ENCODE measurements at places on chromosomes 5 and 9.

GRCh38 chr5:112921026-112921832 lies 798 bp downstream of the REEP5 start:
- DNase-seq, result peak; percentile 66

DNA sequence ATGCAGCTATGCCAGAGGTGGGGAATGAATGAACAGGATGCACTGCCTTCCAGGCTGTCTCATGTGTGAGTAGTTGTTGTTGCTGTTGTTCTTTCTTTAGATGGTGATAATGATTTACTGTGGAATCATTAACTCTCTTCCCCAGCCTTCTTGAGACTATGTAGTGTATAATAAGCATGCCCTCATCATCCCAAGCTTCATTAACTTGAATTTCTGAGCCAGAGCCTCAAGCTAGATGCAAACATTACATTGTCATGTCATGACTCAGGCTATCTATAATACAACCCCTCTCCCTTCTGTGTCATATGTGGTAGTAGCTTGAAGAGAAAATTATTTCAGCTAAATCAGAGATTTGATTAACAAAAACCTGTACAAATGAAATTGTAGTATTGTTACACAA lies 10.0 kb upstream of the ADAMTSL1 start:
- DNase-seq, result peak; percentile 42

DNA sequence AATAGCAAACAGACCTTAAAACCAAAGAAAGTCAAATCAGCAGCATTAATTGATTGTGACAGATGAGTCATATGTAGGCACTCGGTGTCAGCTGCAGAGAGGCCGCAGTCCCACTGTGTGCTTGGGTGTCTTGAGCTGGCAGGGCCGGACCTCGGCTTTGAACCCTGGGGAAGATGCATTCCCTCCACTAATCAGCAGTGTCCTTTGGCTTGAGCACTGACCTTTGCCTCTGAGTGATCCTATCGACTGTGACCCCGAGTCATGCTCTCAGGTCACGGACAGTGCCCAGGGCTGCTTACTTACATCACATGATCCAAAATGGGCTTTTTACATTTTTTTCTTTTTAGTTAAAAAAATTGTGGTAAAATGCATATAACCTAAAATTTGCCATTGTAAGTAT lies 188.7 kb downstream of the GADD45G start:
- no peak for DNase-seq

GRCh38 chr9:69500896-69501295 lies 171.3 kb downstream of the APBA1 start:
- no peak for DNase-seq

DNA sequence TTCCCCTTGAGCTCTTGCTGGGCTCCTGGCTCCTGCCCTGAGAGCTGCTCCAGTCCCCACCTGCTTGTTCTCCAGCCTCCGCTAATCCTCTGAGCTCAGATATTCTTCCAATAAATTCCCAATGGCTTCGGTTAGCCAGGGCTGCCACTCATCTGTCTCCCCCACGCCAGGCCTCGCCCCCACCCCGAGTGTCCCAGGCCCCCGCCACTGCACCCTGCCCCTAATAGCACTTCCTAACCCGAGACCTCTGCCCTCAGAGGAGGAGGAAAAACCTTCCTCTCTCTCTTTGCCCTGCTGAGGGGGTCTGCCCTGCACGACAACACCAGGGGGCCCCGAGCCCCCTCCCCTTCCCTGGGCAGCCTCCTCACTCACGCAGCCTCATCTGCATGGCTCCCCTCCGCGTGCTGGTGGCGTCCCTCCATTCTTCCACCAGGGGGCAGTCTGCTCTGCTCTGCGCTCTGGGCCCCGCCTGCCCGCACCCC lies 5.4 kb upstream of the LCN15 start:
- DNase-seq, result no peak

DNA sequence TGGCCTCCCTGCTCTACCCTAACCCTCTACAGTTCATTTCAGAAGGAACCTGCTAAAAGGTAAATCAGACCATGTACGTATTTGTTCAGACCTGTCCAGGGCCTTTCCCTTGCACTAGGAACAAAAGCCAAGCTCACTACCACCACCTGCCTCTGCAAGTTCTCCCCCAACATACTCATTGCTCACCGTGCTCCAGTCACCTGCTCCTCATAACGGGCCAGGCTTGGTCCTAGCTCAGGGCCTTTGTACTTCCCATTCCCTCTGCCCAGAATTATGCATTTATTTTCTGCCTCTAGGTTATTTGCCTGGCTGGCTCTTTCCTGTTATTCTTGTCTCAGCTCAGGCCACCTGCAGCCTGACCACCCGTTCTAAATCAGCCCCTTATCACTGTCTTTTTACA lies 4.8 kb upstream of the FGF1 start:
- DNase-seq, result peak; percentile 68

- peak; percentile 48 for DNase-seq
Observed at GRCh38 chr5:163760498-163760897, 255.1 kb downstream of the MAT2B start.

GRCh38 chr9:34793428-34793827 lies 83.5 kb upstream of the CCL21 start:
- no peak for DNase-seq

GRCh38 chr5:132226516-132227234 lies 978 bp downstream of the P4HA2 start:
- no peak for DNase-seq

DNA sequence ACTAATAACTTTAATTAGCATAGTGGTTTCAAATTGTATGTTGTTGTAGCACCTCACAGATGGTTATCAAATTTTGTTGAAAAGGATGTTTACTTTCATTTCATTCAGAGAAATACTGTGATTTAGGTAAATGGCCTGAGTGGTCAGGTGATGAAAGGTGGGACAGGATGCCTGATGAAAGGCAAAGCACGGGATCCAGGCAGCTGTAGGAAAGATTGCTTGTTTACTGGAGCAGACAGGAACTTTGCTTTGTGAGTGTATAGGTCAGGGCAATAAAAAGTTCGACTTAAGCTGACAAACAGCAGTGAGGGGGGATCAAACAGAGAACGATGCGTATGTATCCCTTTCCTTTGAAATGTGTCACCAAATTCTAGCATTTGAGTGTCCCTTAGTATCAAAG lies 19.0 kb downstream of the KIAA1958 start:
- no peak for DNase-seq

DNA sequence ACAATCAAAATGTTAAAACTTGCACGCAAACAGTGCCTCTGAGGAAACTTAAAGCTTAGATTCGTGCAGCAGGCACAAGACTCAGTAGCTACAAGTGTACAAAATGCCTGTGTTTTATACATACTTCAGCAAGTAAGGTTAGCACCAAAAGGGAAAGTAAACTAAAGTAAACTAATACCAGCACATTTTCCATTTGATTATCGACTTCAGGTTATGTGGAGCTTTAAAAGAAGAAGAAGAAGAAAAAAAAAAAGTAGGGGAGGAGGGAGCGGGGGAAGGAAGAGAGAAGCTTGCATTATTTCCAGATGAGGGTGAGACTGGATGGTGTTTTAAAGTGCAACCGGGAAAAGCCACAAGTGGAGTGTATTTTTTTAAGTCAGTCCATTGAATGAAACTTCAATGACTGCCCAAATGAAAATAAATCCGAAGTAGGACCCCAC lies 596 bp upstream of the ADAMTS6 start:
- DNase-seq, result peak; percentile 45

DNA sequence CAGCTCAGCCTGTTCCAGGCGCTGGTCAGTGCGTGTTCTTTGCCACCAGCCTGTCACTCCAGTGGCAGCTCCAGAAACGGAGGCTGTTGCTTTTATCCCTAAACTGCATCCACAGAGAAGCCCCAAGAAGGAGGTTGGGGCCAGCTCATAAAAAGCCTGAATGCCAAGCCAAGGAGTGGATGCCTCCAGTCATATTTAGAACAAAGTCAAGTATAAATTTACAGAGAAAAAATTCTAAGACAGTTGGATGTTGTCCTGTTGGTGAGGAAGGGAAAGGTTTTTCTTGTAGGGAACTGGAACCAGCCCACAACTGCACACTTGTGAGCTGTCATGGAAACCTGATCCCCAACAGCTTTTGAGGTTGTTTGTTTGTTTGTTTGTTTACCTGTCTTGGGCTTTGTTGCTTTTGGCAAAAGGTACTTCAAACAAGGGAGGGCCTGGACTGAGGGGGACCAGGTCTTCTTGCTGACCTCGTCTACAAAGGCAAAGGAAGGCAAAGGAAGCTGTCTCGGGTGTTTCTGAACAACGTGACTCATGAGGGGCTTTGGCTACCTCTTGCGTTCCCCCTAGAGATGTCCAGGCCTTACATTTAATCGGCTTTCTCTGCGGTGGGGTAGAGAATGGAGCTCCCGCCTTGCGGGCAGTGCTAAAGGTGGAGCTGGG lies 36.7 kb downstream of the OLFML2A start:
- peak; percentile 24 for DNase-seq

- DNase-seq, result no peak
Observed at GRCh38 chr5:107813559-107813958, 142.8 kb upstream of the EFNA5 start.

- no peak for DNase-seq
Observed at GRCh38 chr5:176535101-176535663, 2.0 kb downstream of the RNF44 start.

DNA sequence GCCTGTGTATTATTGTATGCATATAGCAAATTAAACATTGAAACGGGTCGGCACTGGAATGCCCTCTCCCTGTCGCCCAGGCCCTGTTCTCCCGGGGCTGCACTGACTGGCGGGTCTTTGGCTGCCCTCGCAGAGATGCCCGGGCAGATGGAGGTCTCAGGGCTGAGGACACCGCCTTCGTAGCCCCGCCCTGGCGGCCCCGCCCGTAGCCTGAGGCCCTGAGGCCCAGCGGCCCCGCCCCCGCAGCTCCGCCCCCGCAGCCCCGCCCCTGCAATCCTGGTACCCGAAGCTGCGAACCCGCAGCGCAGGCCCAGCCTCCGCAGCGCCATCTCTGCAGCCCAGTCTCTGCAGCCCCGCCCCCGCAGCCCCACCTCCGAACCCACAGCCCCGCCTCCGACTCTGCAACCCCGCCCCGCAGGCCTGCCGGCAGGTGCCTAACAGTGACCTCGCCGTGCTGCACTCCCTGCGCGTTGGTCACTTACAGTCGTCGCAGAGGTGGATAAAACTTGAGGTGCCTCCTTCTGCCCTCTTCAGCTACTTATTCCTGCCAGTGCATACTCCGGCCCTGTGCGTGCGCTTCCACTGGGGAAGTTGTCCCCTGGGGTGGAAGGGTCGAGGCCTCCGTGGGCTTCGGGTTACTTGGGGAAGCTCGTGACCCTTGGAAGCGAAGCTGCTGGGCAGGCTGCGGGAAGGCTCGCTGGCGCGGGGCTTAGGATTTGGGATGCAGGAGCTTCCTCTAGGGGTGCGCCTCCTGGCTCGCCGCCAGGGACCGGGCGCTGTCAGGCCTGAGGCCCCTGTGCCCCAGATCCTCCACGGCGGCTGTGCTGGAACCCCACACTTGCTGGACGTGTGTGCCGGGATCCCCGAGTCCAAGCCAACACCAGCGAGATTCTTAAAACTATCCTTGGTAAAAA lies 72.3 kb downstream of the ICE1 start:
- peak; percentile 17 for DNase-seq

DNA sequence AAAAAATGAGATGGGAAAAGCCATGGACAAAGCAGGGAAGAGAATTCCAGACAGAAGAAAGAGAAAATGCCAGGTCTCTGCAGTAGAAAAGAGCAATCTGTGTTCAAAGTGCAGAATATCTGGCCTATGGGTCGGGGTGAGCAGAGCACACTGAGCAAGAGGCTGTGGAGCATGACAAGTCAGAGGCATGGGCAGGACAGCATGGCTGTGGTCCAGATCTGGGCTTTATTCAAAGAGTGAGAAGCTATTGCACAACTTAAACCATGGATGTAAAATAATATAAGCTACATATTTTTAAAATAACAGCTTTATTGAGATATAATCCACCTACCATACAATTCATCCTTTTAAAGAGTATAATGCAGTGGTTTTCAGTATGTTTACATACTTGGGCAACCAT lies 133.1 kb upstream of the SPDL1 start:
- peak; percentile 8 for DNase-seq

DNA sequence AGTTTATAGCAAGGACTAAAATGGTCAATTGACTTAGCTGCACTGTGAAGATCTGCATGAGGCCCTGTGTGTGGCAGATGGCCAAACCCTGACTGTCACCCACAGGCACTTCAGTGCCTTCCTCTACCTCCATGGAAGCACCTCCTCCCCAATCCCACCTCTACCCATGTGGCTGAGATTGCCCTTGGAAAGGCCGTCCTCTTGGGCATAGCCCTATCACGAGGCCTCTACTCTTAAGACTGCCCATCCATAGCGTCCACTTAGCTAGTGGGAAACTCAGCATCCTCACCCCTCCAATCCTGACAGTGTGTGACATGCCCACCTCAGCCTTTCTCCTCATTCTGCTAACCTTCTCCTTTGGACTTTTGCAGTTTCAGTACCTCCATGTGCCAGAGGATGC lies 510.2 kb downstream of the BNC2 start:
- no peak for DNase-seq

DNA sequence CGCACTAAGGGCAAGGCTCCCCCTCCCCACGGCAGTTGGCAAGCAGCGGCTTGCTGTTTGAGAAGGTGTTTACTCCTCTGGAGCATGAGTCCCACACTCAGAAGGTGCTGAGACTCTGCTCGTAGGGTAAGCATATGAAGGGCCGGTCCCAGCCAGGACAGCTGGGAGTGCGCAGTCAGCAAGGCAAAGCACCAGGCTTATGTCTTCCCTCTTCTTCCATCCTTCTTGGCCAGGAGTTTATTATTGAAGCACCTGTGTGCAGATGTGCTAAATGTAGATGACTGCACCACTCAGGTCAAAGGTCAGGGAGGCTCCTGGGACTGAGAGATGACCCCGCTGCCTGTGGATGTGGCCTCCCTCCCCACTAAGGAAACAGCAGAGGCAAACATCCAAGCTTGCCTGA lies 27.0 kb upstream of the CDKN2AIPNL start:
- DNase-seq, result no peak

- DNase-seq, result peak; percentile 2
Observed at GRCh38 chr9:13568841-13569601, 289.5 kb upstream of the MPDZ start.

- peak; percentile 24 for DNase-seq
Observed at GRCh38 chr9:38621434-38622287, 1.3 kb upstream of the ANKRD18A start.

- no peak for DNase-seq
Observed at GRCh38 chr5:55613112-55613868, 78.5 kb upstream of the PLPP1 start.

- no peak for DNase-seq
Observed at GRCh38 chr5:36222620-36223019, 19.1 kb downstream of the NADK2 start.

DNA sequence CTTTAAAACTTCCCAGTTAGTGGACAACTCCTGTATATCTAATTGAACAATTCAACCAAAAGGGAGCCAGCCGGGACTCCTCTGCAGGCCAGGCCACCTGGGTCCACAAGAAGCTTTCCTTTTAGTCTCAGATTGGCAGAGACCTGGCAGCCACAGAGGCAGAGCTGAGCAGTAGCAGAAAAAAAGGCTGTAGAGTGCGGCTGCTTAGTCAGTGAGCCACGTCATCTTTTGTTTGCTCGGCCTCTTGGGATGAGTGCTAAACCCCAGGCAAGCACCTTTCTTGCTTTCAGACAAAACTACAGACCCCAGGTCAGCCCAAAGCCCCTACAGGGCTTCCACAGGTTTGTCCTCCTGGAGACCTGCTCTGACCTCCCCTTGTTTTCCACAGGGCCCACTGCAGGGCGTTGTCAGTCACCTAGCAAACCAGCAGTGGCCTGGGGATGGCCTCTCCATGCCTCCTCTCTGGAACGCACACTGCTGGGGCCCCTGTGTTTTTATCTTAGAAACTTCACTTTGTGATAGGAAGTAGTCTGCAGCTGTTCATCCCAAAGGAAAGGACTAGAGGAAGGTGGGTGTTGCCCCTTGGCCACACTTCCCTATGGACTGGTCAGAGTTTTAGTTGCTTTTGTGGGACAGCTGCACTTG lies 49.9 kb downstream of the SHB start:
- DNase-seq, result peak; percentile 25
